ENCODE measurements at places on chromosomes 6 and 20. TPM values are rescaled to one million over a fixed set of nuclear protein-coding genes. Genes with fewer than 3 reads are reported as not detected.

Gene PAX1
- total RNA-seq: not detected

Gene SCAF8
- total RNA-seq: 53.3 TPM

Gene FAM209A
- total RNA-seq: 3.2 TPM

Gene RTF2
- 106 TPM for total RNA-seq

DNA sequence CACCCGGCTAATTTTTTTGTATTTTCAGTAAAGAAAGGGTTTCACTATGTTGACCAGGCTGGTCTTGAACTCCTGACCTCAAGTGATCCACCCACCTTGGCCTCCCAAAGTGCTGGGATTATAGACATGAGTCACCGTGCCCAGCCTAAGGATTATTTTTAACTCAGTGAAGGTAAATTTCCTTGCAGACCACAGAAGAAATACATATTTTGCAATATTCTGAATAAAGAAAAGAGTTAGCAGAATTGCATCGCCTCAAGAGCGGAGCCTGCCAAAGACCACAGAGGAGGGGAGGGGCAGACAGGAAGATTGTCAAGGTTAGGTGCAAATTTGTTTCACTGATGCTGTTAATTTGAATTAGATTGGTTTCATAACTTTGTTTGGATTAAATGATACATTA is 47.4 kb downstream of the SOD2 start:
- H3K4me3 ChIP-seq: no peak overlapping the region
- peaks cover 2% of the 10 kb centered on the region for H3K4me1 ChIP-seq
- no peaks in the 10 kb centered on the region for H3K27me3 ChIP-seq
- H3K36me3 ChIP-seq: no peaks in the 10 kb centered on the region
- no peak for DNase-seq

DNA sequence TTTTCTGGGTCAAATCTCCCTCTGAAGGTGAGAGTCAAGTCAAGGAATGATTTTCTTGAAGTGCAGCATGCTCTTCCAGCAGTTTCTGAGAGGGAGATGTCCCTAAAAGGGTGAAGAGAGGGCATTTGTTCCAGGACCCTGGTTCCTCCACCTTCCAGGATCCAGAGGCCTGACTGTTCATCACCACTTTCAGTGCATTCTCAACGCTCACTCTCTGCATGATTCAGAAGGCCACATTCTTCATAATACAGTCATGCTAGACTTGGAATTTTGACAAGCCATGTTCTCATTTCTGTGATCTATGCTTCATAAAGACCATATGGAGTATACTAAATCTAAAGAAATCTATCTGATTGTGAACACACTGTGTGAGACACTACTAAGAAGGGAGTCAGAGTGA is 85.1 kb downstream of the PDE7B start:
- no peak overlapping the region for H3K4me3 ChIP-seq
- no peak overlapping the region for H3K27ac ChIP-seq
- no peaks in the 10 kb centered on the region for H3K27me3 ChIP-seq
- H3K4me1 ChIP-seq: no peaks in the 10 kb centered on the region

- H3K4me3 ChIP-seq: no peak overlapping the region
- H3K27ac ChIP-seq: no peak overlapping the region
- H3K27me3 ChIP-seq: no peaks in the 10 kb centered on the region
- DNase-seq: no peak
Measured at GRCh38 chr20:32623667-32624157, 38.6 kb upstream of the NOL4L start.

- H3K27ac ChIP-seq: no peak overlapping the region
- H3K4me3 ChIP-seq: no peak overlapping the region
- peak; percentile 36 for DNase-seq
Measured at GRCh38 chr6:37731888-37732287, 34.2 kb upstream of the MDGA1 start.

GRCh38 chr6:155647354-155647753 is 191.7 kb upstream of the NOX3 start:
- H3K36me3 ChIP-seq: no peaks in the 10 kb centered on the region
- peaks cover 1% of the 10 kb centered on the region for H3K4me1 ChIP-seq
- H3K27me3 ChIP-seq: no peaks in the 10 kb centered on the region
- no peak overlapping the region for H3K4me3 ChIP-seq

GRCh38 chr6:8983202-8983688 is 547.9 kb upstream of the SLC35B3 start:
- H3K36me3 ChIP-seq: no peaks in the 10 kb centered on the region
- no peaks in the 10 kb centered on the region for H3K4me1 ChIP-seq
- no peak overlapping the region for H3K27ac ChIP-seq
- H3K4me3 ChIP-seq: no peak overlapping the region
- peak; percentile 60 for DNase-seq

DNA sequence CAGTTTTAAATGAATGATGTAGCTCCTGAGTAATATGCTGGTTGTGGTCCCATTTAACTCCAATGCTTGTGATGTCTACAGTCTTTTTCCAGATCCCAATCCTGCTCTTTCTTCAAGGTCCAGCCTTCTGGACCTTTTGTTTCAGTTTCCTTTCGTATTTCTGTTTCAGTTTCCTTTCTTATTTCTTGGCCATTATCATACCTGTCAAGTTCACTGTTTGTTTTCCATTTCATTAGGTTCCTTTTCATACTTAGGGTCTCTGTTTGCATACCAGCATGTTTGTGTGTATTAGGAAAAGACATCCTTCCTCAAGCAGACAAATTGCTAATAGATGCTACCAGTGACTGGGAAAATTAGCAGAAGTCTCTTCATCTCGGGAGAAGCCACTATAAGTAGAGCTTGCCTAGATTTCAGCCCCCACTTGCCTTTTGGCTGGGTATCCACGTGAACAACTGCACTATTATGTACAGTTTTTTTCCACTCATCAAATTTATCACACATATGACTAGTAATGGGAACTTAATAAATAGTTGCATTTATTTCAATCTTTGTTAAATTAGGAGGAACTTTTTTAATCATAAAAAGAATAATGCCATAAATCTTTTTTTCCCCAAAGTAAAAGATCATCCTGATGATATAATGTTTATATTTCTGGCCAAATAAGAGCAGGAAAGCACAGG is 583.4 kb downstream of the BCKDHB start:
- no peaks in the 10 kb centered on the region for H3K36me3 ChIP-seq
- H3K27me3 ChIP-seq: no peaks in the 10 kb centered on the region
- DNase-seq: no peak
- no peak overlapping the region for H3K4me3 ChIP-seq
- no peaks in the 10 kb centered on the region for H3K4me1 ChIP-seq

- no peak overlapping the region for H3K27ac ChIP-seq
- no peak overlapping the region for H3K4me3 ChIP-seq
- no peaks in the 10 kb centered on the region for H3K36me3 ChIP-seq
- no peaks in the 10 kb centered on the region for H3K4me1 ChIP-seq
Measured at GRCh38 chr6:80376411-80376810, 269.9 kb downstream of the BCKDHB start.

GRCh38 chr6:37565267-37566110 is 65.8 kb upstream of the CCDC167 start:
- H3K27ac ChIP-seq: no peak overlapping the region
- H3K36me3 ChIP-seq: no peaks in the 10 kb centered on the region
- peaks cover 6% of the 10 kb centered on the region for H3K4me1 ChIP-seq
- H3K4me3 ChIP-seq: no peak overlapping the region
- DNase-seq: no peak

DNA sequence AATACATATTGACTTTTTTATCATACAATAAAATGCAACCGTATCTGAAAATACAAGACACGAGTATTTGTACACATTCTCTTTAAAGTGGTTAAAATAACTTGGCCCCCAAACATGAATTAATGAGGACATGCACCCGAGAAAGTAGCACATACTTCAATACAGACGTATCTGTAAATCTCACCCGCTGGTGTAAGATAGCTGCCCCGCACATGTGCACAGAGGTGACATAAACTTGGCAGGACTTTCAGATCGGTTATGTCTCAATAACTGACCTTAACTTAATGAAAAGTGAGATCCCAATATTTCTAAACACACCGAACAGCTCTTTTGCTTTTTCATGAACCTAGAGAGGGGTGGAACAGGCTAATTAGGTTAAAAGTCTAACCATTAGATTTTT is 91.5 kb upstream of the RPS6KA2 start:
- H3K4me1 ChIP-seq: no peaks in the 10 kb centered on the region
- H3K4me3 ChIP-seq: no peak overlapping the region
- no peak overlapping the region for H3K27ac ChIP-seq
- no peaks in the 10 kb centered on the region for H3K36me3 ChIP-seq
- peaks cover 3% of the 10 kb centered on the region for H3K27me3 ChIP-seq
- no peak for DNase-seq

- H3K4me1 ChIP-seq: peaks cover 5% of the 10 kb centered on the region
- no peak overlapping the region for H3K4me3 ChIP-seq
- no peak overlapping the region for H3K27ac ChIP-seq
- H3K36me3 ChIP-seq: no peaks in the 10 kb centered on the region
- DNase-seq: no peak
Measured at GRCh38 chr6:142356201-142356883, 54.5 kb downstream of the ADGRG6 start.

GRCh38 chr20:32920530-32921298 is 62.0 kb downstream of the EFCAB8 start:
- H3K36me3 ChIP-seq: peaks cover 2% of the 10 kb centered on the region
- H3K27ac ChIP-seq: no peak overlapping the region
- no peak for DNase-seq
- H3K4me1 ChIP-seq: no peaks in the 10 kb centered on the region
- no peak overlapping the region for H3K4me3 ChIP-seq

GRCh38 chr6:16855460-16855859 is 94.2 kb upstream of the ATXN1 start:
- H3K27ac ChIP-seq: no peak overlapping the region
- H3K36me3 ChIP-seq: no peaks in the 10 kb centered on the region
- DNase-seq: no peak
- no peak overlapping the region for H3K4me3 ChIP-seq
- peaks cover 22% of the 10 kb centered on the region for H3K4me1 ChIP-seq

GRCh38 chr6:25902071-25902470 is 28.0 kb upstream of the SLC17A3 start:
- H3K36me3 ChIP-seq: no peaks in the 10 kb centered on the region
- H3K27ac ChIP-seq: no peak overlapping the region
- no peak overlapping the region for H3K4me3 ChIP-seq

DNA sequence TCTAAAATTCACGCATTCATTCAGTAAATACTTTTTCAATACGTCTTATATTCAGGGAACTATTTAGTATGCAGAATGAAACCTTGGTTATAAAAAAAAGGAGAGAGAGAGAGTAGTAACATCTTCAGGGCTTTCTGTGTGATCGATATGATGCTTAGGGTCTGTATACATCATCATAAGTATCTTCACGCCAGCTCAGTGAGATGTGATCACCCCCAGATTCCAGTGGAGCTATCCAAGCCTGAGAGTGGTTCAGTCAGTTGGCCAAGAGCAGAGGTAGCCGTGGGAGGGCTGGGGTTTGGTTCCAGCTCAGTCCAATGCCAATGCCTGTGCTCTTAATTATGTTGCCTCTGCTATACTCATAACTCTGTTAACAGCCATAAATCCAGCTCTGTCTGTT is 8.6 kb downstream of the CD83 start:
- peaks cover 28% of the 10 kb centered on the region for H3K4me1 ChIP-seq
- peaks cover 17% of the 10 kb centered on the region for H3K36me3 ChIP-seq
- no peaks in the 10 kb centered on the region for H3K27me3 ChIP-seq
- no peak for DNase-seq
- no peak overlapping the region for H3K4me3 ChIP-seq

DNA sequence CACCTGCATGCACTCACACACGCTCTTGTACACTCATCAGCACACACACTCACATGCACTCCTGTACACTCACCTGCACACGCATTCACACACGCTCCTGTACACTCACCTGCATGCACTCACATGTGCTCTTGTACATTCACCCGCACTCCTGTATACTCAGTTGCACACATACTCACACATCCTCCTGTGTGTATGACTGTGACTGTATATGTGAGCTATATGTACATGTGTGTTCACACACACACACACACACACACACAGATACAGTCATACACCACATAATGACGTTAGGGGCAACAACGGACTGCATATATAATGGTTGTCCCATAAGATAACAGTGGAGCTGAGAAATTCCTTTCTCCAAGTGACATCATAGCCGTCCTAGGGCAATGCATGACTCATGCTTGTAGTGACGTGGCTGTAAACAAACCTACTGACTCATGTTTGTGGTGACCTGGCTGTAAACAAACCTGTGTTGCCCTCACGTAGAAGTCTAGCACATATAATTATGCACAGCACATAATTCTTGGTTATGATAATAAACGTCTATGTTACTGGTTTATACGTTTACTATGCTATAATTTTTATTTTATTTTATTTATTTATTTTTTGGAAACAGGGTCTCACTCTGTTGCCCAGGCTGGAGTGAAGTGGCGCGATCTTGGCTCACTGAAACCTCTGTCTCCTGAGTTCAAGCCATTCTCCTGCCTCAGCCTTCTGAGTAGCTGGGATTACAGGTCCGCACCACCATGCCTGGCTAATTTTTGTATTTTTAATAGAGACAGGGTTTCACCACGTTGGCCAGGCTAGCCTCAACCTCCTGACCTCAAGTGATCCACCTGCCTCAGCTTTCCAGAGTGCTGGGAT is 22.8 kb upstream of the TAF4 start:
- H3K27ac ChIP-seq: no peak overlapping the region
- no peak overlapping the region for H3K4me3 ChIP-seq
- no peaks in the 10 kb centered on the region for H3K27me3 ChIP-seq
- DNase-seq: no peak
- no peaks in the 10 kb centered on the region for H3K36me3 ChIP-seq

DNA sequence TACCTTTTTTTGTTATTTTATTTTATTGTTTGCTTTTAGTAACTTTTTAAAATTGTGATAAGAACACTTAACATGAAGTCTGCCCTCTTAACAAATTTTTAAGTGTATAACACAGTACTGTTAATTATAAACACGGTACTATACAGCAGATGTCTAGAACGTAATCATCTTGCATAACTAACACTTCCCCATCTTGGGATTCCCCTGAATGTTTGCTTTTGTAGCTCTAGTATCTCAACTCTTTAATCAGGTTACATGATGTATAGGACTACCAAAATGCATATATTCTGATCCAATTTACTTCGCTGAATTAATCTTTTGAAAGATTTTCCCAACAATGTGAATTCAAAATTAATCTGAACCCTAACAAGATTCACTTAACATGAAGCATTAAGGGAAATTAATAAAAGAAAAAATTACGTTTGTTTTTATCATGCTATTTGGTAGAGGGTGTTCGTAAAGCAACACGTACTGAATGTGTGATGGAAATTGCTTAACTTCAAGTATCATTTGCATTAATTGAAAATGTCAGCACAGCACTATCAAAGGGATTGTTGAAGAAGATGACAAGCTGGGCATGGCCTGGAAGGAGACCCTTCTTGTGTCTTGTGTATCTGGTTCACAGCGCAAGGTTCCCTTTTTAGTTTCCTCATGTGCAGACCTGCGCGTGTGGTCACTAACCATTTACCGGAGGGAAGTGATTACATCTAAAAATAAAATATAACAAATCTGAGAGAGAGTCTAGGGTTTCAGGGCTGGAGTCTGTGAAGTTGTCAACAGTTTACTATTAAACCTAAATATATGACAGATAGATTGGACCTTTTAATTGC is 15.2 kb downstream of the COL19A1 start:
- H3K4me3 ChIP-seq: no peak overlapping the region
- no peak for DNase-seq
- peaks cover 29% of the 10 kb centered on the region for H3K27me3 ChIP-seq
- H3K4me1 ChIP-seq: no peaks in the 10 kb centered on the region
- H3K27ac ChIP-seq: no peak overlapping the region

All from activated CD4-positive, alpha-beta T cell treated with anti-CD3 and anti-CD28 coated beads, Interleukin-2, amount 10 ng/mL, durations not matched to agents 7 days and 5 days (primary cell).